Ovary (tissue), 10 donors: ENCODE measurements at places on chromosomes 16 and 17.
A peak's percentile ranks its signal among the peaks of the same experiment; 100 is the strongest.

DNA sequence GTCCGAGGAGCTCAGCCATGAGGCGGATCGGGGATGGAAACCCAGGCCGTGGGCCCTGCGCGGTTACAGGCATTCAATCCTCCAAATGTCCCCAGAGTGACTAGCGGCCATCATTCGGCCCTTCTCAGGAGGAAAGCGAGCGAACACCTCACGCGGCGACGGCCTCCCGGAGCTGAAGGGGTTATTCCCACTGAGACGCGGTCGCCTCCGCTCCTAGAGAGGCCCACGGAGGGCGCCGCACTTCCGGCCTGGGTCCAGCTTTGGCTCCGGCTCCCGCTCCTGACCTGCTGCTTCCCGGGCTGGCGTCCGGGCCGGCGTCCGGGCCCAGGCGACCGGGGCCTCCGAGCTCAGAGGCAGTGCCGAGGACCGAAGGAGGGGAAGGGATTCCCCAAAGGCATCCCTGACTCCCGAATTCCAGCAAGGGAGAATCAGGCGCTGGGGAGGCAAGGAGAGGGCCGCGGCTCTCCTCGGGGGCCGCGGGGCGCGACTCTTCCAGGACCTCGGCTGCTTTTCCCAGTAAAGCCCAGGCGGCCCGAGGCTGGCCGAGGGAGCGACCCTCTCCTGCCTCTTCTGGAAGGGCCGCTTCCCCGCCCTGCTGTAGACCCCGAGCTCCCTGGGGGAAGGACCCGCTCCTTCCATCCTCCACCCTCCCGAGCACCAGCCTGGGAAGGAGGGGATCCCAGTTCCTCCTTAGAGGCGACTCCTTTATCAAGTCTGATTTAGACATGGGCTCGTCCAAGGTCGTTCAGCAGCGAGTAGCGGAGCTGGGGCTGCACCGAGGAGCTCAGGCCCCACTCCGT is 18.6 kb upstream of the ZNF629 start:
- peak; percentile 91 for DNase-seq

DNA sequence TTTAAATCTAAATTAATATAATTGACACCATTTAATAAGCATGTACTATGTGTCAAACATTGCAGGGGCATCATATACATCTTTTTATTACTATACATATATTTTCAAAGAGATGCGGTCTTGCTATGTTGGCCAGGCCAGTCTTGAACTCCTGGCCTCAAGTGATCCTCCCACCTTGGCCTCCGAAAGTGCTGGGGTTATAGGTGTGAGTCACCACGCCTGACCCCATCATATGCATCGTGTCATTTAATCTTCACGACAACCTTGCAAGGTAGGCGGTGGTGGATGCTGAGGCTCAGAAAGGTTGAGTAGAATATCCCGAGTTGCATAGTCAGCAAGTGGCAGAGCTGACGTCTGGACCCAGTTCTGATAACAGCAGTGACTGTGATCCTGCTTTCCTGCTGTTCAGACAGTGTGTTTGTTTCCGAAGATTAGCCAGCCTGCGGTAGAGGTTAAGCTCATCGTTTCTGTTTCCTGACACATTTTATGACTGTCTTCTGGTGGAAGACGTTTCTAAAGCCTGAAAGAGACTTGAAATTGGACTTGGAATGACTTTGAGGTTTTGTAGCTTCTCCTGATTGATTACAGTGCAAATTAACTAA is 316.6 kb downstream of the SNX29 start:
- no peak for DNase-seq

DNA sequence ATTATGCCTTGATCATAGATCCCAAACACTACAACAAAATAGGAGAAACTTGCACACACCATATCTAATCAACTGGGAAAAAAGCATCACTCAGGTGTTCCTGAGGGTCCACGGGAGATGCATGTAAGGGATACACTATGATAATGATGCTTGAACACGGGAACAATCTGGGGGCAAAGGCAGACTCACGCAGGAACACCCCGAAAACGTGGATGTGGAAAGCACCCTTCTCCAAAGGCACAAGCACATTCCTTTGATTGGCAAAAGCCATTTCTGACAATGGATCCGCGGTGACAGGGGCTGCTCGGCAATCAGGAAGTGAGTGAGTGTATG is 1.3 kb downstream of the ZNF652 start:
- DNase-seq = no peak

DNA sequence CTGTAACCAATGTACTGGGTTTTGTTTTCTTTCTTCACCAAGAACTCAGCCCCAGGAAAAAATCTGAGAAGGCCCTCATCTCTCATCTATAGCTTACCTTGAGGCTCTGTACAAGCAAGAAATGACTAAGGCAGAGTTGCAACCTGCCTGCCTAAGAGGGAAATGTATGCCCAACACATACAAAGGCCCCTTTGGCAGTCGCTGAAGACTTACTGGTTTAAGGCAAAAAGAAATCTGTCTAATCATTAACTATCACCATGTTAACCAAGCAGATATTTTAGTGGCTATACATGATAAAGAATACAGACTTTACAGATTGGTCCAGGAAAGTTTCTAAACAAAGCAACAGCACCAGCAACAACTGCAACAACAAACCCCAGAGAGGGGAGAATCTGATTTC is 14.2 kb downstream of the ZNF624 start:
- no peak for DNase-seq

DNA sequence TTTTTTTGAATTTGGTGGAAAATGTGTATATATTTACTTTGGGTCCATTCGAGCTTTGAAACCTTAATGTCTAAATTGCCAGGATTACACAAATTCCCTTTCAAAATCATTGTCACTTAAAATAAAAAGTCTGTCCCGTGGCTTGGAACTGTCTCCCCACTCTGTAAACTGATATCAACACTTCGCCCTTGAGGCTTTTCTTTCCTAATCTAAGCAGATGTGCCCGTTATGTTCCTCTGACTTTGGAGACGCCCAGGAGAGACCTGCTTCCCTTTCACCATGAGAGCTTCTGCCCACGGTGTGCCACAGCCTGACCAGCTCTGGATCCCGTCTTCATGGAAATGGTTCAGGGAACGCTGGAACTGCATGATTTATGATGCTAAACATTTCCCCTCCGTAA is 151.3 kb downstream of the C16orf95 start:
- no peak for DNase-seq

DNA sequence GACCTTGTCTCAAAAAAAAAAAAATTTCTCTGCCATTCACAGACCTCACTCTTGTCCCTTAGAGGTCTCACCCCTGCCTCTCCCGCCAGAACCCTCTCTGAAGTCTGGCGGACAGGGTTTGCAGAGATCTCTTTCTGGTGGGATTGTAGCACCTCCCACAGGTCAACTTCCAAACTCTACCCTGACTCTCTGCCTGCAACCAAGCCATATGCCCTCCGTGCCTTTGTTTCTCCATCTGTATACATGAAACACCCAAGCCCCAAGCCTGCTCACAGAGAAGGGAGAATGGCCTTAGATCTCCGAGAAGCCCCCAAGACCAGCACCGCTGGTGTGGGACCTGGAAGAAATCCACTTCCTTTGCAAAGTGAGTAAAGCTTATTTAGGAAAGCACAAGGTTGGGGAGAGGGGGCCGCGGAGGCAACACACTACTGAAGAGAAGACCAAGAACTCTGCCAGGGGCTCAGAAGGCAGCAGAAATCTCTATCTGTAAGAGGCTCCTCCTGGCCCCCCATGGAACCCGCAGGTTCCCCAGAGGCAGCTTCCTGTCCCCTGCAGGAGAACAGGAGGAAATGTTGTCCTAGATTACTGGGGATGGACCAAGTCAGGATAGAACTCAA is 219.9 kb downstream of the C16orf78 start:
- peak; percentile 6 for DNase-seq

GRCh38 chr17:38554430-38555350 is 51.1 kb downstream of the SRCIN1 start:
- DNase-seq = no peak

DNA sequence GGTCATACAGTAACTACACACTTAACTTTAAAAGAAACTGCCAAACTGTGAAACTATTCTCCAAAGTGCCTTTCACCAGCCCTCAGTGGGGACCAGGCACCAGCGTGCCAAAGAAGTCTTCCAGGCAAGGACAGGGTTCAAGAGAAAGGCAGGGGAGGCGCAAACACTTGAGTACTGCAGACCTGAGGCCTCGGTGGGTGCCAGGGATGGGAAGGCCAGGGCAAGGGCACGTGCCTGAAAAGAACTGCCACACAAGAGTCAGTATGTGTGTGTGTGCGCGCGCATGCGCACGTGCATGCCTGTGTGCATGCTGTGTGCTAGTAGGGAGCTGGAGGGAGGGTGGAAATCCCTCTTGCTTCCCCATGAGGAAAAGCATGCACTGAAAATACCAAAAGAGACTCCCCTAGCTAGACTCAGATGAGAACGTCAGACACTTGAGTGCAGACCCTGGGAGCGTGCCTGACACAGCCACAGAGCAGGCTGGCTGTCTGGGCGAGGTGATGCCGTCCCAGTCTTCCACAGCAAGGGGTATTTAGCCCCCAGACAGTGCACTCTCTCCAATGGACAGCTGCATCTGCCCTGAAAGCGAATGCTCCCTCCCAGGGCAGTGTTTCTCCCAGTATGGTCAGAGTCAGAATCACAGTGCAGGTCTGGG is 40.1 kb upstream of the GSG1L start:
- DNase-seq = no peak

DNA sequence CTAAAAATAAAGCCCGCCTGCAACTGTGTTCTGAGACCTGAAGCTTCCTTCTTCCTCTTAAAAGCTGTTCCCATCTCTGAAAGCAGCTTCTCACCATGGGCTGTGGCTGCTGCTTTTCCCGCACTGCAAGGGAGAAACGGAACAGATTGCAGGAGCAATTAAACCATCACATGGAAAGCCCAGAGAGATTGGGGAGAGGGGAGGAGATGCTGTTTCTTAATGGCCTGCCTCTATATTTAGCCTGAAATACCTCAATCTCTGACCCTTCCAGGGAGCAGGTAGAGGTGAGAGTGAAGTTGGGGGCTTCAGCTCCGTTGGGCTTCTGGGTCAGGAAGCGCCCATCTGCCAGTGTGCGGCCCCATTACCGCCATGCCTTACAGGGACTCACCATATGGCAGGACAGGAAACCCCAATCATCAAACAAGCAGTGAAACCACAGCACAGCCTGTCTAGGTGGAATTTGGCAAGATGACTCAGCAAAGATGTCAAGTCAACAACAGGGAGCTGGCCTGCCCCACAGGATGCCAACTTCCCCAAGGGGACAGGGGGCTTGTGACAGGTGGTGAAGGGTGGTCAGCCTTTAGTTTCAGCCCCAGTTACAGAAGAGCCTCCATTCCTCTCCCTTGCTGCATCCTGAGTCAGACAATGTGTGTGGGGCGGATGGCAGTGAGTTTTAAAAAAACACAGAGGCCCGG is 286.6 kb upstream of the CCL2 start:
- no peak for DNase-seq

GRCh38 chr17:81424151-81425017 is 29.1 kb downstream of the BAHCC1 start:
- no peak for DNase-seq

GRCh38 chr17:62854098-62854680 is 46.1 kb upstream of the MARCHF10 start:
- no peak for DNase-seq

DNA sequence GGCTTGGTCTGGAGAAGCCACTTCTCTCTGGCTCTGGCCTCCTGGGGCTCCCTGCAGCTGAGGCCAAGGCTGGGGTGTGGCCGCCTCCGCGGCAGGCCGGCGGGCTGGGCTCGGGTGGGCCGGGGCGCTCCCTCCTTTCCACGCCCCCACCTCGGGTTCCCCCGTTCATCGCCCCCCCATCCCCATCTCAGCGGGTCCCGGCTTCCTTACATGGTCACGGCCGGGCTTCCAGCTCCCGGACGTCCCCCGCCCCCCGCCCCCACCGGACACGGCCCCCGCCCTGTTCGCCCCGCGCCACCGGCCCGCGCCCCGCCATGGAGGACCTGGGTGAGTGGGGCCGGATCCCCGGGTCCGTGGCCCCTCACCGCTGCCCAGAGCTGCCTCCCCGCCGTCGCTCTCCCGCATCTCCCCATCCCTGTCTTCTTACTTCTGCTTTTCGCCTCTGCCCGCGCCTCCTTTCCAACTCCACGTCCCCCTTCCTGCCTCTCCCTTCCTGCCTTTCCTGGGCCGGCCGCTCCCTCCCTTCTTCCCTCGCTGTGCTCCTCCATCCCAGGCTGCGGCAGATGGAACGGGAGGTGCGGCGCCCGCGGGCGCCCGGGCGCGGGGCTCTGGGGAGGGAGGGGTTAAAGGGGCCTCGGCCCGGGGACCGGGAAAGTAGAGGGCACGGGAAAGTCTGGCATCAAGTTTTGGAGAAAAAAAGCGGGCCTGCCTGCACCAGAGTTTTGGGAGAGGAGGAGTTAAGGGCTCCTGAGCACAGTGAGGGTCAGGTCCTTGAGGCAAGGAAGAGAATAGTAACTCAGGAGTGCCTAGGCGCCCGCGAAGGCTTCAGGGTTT is at the start of gene TGFB1I1:
Gene TGFB1I1 (plus strand): TSS at position 278 of the 834 bp plus-strand sequence. CDS start 37 bp downstream, at position 315.
- peak; percentile 83 for DNase-seq

DNA sequence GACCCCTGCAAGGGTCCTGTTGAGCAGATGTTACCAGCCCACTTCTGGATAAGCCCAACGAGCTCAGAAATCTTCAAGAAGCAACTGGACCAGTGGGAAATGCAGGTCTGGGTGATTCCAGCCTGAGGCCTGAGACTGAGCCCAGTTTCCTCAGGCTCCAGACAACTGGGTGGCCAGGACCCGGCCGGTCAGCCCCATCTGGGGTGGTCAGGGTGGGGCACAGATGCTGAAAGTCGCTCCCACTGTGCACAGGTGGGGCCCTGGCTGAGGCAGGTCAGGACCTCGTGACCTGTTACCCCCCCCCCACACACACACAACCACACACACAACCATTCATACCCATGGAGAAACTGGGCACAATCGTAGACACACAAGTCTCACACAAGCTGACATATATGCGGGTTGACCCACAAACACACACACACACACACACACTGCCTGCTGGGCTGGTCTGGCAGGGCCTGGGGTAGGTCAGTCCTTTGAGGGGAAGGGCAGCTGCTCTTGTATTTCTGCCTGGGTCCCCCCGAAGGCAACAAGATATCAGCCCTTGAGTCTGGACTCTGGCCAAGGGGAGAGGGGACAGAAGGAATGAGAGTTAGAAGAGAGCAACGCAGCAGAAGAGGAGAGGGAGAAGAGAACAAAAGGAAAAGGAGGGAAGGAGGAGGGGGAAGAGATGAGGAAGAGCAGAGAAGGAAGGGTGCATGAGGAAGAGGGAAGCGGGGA is 99.0 kb upstream of the CDH5 start:
- DNase-seq = no peak

- DNase-seq = no peak
Observed at GRCh38 chr16:79320956-79321355, 279.6 kb downstream of the MAF start.

DNA sequence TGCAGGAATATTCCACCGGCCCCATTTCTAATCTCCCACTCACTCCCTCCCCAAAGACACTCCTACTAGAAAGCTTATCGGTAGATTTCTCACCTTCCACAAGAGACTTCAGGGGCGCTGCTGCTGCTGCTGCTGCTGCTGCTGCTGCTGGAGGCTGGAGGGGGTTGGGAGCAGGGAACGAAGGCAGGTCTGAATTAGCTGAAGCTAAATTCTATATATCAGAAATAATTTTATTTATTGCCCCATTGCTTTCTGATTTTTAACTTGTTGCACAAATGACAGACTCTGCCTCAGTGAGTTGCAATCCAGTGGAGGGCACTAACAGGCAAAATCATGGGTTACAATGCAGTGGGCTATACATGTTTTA is 25.8 kb upstream of the HLF start:
- DNase-seq = no peak
